ENCODE measurements at places on chromosomes 5 and 9.

DNA sequence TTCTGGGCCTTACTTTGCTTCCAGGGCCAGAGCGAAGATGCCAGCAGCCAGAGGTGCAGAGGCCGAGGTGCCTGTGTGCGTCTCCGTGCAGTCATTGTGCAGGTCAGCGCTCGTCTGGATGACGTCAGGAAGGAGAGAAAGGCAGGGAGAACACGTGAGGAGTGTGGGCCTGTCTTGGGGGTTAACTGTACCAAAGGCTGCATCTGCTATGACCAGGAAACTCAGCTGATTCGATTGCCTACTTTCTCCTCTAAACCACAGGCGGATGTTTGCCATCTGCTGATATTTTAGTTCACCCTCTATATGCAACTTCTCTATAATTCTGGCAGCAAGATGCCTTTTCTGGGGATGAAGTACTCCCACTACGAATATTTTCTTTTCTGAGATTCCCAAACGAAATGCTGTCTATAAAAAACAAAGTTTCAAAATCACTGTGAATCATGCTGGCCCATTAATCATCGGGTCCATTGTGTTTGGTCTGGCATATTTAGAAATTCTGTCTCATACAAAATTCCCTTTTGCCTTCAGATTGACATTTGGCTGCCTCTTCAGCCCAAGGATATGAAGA lies 24.8 kb downstream of the PCSK1 start:
- no peak for DNase-seq

DNA sequence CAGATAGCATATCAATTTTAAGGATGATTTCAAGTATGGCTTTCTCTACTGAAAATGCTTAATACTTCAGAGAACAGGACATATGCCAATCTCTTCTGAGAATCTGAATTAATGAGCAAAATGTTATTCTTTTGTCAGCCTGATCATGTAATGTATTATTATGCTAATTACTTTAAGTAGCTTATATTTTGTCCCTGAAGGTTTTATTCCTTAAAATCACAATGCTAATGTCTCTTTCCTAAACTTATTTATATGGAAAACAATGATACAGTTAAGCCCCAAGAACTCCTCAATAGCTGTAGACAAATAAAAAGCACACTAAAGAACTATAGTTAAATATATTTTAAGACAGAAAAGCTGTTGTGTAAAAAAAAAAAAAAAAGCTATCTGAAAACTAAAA lies 256.9 kb upstream of the PTPRD start:
- no peak for DNase-seq

- no peak for DNase-seq
Measured at GRCh38 chr9:124887832-124888231, 25.9 kb downstream of the ARPC5L start.

DNA sequence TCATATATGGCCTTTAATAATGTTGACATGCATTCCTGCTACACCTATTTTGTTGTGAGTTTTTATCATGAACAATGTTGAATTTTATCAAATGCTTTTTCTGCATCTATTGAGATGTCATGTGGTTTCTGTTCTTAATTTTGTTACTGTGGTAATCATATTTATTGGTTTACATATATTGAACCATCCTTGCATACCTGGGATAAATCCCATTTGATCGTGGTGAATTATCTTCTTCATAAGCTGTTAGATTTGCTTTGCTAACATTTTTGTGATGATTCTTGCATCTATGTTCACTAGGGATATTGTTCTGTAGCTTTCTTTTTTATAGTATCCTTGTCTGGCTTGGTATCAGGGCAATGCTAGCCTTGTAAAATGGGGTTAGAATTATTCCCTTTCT lies 222.0 kb downstream of the WDR70 start:
- DNase-seq = no peak

GRCh38 chr5:69404659-69405330 lies 10.1 kb upstream of the MARVELD2 start:
- no peak for DNase-seq

DNA sequence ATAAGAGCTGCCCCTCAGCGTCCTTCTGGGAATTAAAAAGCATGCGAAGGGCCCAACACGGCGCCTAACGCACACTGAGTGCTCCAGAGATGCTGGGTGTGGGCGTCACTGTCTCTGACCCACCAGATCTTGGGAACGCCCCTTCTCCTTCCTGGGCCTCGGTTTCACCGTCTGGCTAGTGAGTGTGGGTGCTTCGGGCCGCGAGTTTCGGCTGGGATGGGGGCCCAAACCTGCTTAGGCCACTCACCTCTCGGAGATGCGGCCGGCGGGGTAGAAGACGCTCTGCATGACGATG lies 3.7 kb downstream of the PIP5KL1 start:
- no peak for DNase-seq

DNA sequence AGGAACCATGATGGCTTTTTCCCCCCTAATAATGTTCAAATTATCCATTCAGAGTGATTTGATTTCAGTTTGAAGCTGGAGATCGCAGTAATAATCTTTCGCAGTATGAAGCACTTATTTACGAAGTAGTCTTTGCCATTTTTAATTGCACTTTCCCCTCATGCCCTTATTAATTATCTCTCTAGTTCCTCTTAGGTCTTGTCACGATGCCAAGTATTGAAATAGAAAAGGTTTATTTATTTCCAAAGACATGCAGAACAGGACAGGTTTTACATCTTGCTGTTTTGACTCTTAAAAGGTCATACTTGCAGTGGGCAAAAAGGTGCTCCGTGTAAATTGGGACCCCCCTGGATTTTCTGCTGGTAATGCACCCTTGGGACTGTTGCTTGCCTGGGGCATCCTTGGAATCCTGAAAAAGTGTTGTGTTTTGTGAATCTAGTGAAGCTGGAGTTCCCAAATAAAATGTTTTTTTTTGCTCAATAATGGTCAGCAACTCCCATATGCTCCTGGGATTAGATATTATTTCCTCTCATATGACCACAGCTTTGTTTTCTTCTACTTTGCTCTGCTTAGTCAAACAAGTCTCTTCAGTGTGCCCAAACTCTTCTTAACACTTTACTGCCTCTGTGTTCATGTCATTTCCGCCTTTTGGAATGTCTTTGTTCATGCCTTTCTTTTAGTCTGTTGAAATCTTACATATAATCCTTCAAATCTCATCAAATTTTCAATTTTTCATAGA lies 278.3 kb downstream of the TMEM38B start:
- no peak for DNase-seq

GRCh38 chr9:121304707-121305106 lies 36.7 kb downstream of the GSN start:
- no peak for DNase-seq

- no peak for DNase-seq
Measured at GRCh38 chr5:127101533-127101932, 28.2 kb upstream of the C5orf63 start.

- no peak for DNase-seq
Measured at GRCh38 chr5:87853541-87853940, 415.1 kb downstream of the TMEM161B start.

DNA sequence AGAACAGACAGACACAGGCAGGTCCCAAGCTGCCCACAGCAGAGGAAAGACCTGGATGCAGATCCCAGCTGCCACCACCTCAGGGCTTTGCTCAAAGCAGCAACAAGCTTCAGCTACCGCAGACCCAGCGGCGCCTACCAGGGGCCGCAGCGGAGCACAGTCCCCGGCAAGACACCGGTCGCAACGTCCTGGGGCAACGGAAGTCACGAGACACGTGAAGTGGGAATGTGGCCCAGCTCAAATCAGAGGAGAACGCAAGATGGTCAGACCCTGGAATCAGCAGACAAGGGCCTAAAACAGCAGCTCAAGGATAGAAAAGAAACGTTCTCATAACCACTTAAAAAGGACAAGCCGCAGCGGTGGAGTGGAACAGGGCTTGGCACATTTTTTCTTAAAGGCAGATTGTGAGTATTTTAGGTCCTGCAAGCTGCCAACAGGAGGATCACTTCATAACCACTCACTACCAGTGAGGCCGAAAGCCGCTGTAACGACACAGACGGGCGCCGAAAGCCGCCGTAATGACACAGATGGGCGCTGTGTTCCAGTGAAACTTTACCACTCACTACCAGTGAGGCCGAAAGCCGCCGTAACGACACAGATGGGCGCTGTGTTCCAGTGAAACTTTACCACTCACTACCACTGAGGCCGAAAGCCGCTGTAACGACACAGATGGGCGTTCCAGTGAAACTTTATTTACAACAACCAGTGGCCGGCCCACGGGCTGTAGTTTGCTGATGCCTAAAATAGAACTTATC lies 21.7 kb downstream of the SLC9A3 start:
- DNase-seq = no peak

DNA sequence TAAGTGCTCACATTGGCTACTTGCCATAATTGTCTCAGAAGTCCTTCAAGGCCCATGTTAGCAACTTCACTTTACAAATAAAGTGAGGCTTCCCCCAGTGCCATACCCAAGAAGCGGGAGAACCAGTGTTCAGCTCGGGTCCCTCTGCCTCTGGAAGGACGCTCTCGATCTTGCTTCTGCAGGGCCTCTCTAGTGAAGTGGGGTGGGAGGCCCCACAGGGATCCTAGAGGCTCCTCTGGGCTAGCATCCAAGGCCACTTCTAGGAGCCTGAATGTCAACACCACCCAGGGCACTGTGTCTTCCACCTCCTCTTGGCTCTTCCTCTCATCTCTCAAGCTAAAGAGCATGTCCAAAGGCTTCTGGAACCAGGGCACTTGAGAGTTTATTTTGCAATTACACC lies 282.5 kb downstream of the GADD45G start:
- no peak for DNase-seq

Data from right atrium auricular region (tissue), 2 donors.